Activated naive CD8-positive, alpha-beta T cell treated with anti-CD3 and anti-CD28 coated beads for 36 hours (primary cell): ENCODE measurements at places on chromosomes 11 and 22.

GRCh38 chr22:22593964-22594656 is 35.0 kb upstream of the PRAME start:
- DNase-seq: peak; percentile 60
- H3K27me3 ChIP-seq: peaks cover 5% of the 10 kb centered on the region
- H3K36me3 ChIP-seq: no peaks in the 10 kb centered on the region

- no peak for DNase-seq
- no peaks in the 10 kb centered on the region for H3K4me1 ChIP-seq
- no peak overlapping the region for H3K27ac ChIP-seq
- H3K27me3 ChIP-seq: peaks cover 15% of the 10 kb centered on the region
Observed at GRCh38 chr22:27782088-27782487, 19.5 kb downstream of the MN1 start.

- H3K36me3 ChIP-seq: peaks cover 17% of the 10 kb centered on the region
- no peak for DNase-seq
- peaks cover 94% of the 10 kb centered on the region for H3K4me1 ChIP-seq
- no peaks in the 10 kb centered on the region for H3K27me3 ChIP-seq
- H3K4me3 ChIP-seq: no peak overlapping the region
- H3K27ac ChIP-seq: peak overlapping the region; percentile 76
Observed at GRCh38 chr11:128723531-128723930, 29.7 kb downstream of the FLI1 start.

DNA sequence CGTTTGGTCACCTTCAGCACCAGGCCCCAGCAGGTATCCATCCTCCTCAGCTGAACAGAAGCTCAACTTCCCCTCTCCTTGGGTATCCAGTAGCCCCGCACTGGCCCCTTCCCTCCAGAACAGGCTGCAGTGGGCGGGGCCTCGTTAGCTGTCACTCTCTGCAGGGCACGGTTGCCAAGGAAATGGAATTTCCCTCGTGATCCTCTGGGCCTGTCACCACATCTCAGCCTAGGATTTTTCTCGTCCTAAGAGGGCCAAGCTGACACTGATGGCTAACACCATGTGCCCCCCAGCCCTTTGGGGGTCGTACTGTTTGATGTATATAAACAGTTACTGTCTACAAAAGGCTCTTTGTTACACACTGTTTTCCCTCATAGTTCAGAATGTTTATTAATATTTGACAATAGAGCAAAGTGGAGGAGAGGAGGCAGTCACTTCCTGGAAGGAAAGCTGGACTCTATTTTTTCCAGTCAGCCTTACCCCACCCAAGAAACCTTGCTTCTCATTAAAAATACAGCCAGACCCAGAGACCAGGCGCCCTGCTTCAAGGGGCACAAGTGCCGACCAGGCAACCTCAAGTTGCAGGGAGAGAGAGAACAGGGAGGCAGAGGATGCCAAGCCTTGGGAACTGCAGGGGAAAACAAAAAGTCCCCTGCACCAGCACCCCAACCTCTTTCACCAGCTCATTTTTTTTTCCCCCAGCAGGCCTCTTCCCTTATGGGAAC is 44.5 kb downstream of the FEZ1 start:
- DNase-seq: peak; percentile 7
- H3K4me1 ChIP-seq: peaks cover 9% of the 10 kb centered on the region
- H3K36me3 ChIP-seq: no peaks in the 10 kb centered on the region
- H3K27ac ChIP-seq: no peak overlapping the region

DNA sequence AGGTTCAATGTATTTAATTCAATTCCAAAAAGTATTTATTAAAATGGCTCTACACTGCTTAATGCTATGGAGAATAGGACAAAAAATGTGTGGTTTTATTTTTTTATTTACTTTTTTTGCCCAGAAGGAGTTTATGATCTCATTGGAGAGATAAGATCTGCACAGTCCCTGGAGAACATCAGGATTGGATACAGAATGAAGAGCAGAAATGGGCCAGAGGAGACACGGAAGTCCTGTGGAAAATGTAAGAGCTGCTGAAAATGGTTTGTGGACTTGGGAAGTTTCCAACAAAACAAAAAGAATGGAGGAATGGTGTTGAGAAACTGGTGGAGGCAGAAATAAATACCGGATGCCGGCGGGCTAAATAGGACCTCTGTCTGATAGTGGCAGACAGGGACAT is 554.6 kb downstream of the OPCML start:
- H3K4me1 ChIP-seq: no peaks in the 10 kb centered on the region
- no peak overlapping the region for H3K4me3 ChIP-seq
- no peaks in the 10 kb centered on the region for H3K36me3 ChIP-seq

DNA sequence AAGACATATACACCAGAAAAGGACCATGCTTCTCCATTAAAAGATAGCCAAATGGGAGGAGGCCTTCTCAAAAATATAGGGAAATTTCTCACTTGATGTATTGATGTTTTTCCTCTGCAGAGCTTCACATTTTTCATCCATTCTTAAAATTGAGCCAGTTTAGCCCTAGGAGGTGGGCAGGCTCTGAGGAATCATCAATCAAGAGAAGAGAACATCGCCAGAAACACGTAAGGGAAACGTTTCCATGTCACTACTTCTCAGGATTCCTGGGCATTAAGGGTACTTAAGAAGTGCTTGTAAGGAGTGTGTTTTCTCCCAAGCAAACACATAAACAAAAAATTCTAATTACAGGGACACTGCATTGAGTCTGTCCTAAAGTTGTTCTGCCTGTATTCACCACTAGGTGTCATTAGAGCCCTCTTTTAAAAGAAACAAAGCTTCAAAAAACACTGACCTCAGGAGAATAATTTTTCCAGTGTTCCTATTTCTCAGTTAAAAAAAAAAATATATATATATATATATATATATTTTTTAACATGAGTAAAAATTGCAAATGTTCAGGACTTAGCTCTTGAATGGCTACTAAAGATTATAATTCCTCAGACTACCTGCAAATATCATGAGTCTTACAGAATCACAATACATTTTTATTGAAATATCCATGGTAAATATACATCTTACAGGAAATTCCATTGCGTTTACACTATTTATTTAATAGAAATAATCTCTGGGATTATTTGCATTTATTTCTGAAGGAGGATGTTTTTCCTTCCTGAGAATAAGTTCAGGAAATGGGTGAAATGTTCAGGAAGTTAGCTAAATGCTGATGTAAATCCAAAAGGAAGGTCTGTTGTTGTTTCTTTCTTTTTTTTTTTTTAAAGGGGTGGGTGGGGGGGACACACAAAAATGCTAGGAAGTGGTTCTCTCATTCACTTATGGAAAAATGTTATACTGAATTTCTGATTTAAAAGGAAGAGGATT is 16.0 kb downstream of the FZD4 start:
- peaks cover 4% of the 10 kb centered on the region for H3K27me3 ChIP-seq
- H3K27ac ChIP-seq: no peak overlapping the region
- H3K36me3 ChIP-seq: no peaks in the 10 kb centered on the region

DNA sequence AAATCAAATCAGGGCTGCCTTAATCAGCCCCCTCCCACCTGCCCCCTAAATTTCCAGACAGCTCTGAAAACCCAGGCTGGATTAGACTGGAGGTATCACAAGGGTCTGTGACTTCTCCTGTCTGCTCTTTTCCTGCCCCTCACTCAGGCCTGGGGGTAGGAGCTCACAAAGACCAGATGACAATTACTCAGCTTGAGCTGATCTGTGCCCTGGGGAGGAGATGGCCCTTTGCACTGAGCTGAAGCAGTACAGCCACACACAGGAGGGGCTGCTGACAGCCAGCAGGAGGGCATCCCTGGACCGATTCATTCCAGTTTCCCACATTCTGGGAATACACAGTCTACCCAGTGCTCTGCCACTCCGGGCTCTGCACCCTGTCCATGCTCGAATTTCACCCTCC is 4.2 kb downstream of the ABCC8 start:
- H3K36me3 ChIP-seq: no peaks in the 10 kb centered on the region
- peaks cover 47% of the 10 kb centered on the region for H3K27me3 ChIP-seq
- H3K27ac ChIP-seq: no peak overlapping the region
- no peaks in the 10 kb centered on the region for H3K4me1 ChIP-seq
- no peak for DNase-seq

DNA sequence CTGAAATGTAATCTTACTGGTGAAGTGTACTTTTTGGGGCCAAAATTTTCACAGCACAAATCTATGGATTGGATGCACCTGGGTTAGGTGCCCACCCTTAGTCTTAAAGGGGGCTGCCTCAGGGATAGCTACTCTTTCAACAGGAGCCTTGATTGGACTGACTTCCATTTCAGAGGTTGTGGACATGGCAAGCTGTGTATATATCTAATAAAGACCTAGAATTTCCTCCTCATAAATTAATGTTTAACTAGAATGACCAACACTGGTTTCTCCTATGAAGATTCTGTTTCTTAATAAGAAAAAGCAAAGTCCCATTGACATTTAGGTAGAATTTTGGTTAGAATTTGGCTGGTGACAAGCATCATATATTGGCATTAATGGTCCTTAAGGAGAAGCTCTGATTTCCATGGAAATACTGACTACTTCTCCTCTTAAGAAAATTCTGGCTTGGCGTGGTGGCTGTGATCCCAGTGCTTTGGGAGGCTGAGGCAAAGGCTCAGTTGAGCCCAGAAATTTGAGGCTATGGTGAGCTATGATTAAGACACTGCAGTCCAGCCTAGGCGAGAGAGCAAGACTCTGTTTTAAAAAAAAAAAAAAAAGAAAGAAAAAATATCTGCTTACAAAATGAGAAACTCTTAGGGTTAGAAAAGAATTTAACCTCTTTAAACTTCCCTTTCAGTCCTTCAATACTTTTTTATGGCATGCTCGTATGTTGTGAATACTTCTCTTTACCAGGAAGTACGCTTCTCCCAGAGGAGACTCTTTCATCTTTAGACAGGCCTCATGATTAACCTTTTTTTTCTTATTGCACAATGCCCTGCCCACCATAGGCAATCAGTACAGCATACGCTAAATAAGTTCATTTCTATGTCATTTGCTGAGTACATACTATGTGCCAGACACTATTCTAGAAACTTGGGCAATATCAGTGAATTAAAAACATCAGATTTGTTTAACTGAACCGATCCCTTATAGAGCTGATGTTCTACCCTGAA is 77.2 kb downstream of the PRR5L start:
- H3K4me3 ChIP-seq: no peak overlapping the region
- peaks cover 24% of the 10 kb centered on the region for H3K4me1 ChIP-seq
- DNase-seq: no peak
- no peak overlapping the region for H3K27ac ChIP-seq
- H3K36me3 ChIP-seq: no peaks in the 10 kb centered on the region

DNA sequence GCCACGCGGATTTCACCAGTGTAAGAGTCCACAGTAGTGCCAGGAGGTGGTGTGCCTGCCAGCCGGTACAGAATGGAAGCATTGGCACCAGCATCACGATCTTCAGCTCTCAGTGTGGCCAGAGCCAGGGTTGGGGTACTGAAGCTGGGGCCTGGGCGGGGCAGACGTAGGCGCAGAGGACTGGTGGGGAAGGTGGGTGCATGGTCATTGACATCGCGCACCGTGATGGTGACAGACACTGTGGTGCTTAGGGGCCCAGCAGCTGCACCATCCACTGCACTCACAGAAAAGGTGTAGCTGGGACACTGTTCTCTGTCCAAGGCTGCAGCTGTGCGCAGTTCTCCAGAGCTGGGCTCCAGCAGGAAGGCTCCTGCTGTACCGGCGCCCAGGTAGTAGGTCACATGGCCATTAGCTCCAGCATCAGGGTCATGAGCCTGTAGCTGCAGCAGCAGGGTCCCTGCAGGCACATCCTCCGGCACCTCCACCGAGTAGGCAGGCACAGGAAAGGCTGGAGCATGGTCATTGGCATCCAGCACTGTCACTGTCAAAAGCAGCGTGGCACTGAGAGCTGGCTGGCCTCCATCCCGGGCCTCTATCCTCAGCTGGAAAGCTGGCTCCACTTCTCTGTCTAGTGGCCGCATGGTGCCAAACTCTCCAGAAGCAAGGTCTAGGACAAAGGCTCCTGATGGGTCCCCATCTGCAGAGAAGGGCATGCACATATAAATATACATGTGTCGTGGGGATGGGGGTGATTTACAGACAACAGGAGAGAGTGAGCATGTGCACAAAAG is 7.9 kb upstream of the TPP1 start:
- no peak overlapping the region for H3K4me3 ChIP-seq
- DNase-seq: no peak
- H3K4me1 ChIP-seq: peaks cover 19% of the 10 kb centered on the region

GRCh38 chr22:23267226-23268043 is 87.1 kb downstream of the BCR start:
- H3K4me1 ChIP-seq: no peaks in the 10 kb centered on the region
- H3K36me3 ChIP-seq: no peaks in the 10 kb centered on the region
- no peak overlapping the region for H3K27ac ChIP-seq

DNA sequence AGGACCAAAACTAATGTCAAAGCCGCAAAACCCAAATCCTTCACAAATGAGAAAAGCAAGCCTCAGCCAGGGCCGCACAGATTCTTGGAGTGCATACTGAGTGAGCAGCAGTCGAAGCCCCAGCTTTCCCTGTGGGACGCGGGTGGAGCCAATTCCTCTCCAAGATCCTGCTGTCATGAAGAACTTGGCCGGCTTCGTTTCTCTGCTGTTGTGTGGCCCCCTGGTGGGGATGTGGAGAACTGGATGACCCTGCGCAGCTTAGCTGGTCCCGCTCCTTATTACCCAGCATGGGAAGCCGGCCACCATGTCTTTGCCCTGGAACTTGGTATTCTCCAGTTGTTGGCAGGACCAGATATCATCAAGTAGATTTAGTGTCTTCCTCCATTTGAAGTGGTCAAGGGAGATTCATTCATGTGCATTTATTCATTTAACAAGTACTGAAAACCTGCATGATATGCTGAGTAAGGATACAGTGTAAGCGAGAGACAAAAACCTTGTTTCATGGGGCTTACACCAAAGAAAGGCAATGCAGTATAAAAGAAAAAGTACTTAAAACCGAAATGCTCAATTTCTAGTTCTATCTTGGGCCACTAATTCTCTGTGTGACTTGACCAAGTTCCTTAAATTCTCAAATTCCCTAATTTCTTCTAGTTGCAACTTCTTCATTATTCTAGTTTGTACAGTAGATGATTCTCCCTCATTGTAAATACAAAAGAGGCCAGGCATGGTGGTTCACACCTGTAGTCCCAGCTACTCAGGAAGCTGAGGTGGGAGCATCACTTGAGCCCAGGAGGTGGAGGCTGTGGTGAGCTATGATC is 56.7 kb upstream of the CRTAM start:
- peak; percentile 72 for DNase-seq

DNA sequence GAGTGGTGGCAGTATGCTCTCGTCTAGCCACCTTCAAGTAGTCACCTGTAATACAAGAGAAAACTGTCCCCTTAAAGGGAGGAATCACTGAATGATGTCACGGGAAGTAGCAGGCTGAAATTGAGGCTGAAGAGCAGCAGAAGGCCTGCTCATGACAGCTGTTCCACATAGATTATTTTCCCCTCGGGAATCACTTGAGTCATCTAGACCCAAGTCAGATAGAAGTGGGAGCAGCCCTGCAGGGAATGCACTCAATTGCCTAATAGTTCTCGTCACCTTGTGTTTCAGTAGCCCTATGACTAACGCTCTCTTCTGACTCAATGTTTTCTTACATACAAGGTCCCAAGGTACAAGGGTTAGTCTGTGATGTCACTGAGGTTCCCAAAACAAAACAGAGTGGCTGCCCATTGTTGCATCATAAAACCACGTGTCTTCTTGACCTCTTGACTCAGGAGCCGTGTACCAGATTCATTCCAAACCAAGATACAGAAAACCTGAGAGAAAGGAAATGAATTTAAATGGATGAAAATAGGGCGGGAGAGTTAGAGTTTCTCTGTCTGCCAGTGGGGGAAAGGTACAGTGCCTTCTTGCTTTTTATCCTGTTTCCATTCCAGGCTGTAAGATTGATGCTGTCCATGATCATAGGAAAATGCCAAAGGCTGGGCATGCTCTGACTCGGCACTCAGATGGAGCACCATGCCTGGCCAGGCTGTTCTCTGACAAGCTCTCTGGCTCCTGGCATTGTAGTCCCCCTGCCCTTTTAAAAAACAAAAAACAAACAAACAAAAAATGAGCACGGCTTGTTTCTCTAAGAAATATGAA is 21.6 kb upstream of the C11orf96 start:
- peaks cover 18% of the 10 kb centered on the region for H3K4me1 ChIP-seq
- H3K36me3 ChIP-seq: peaks cover 13% of the 10 kb centered on the region
- peak overlapping the region; percentile 64 for H3K27ac ChIP-seq
- H3K27me3 ChIP-seq: no peaks in the 10 kb centered on the region
- no peak for DNase-seq
